ENCODE measurements at places on chromosomes 11 and 22.

DNA sequence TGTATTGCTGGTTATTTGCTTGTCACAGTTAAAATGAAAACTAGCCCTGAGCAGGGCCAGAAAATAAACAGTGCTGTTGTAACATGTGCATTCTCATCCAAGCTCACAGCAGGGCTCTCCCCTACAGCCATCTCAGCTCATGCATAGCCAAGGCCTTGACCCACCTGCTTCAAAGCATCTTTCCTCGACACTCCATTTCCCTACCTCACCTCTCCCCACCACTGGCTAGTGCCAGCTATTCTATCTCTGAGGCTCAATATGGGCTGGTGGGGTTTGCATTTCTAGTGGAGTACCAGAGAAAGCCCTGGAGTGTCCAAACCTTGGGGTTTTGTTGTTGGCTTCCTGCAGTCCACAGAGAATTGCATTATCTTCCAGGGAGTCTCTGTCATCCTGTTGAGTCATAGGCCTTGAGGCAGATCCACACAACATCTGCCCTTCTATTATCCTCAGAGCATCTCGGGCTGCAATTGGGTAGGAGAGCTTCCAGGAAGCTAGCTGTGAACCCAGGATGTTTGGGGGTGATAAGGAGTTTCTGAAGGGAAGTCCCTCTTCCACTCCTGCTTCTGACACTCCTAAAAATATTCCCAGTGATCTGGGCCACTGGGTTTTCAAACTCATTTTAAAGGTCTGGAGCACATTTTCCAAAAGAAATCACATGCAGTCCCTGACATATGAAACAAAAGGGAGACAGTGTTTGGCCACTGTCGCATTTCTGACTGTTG is 36.1 kb upstream of the AMOTL1 start:
- DNase-seq, result peak; percentile 54

DNA sequence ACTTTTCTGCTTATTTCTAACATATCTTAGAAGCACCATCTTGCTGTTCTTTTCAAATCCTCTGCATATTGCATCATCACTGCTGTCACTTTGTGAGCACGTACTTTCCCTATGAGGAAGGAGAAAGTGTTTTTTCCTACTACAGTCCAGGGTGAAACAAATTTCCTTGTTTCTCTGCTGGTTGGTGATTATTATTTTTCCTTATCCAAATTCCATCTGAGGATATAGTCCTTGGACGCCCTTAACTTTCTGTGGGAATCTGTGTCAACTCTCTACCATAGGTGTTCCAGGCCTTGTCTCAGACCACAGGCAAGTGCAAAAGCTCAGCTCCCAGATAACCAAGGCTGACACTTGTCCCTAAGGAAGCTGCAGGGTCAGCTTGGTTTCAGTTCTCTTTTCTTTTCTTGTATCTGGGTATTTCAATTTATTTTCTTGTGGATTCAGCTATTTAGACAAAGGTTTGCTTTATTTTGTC is 29.4 kb upstream of the LYVE1 start:
- no peak for DNase-seq

DNA sequence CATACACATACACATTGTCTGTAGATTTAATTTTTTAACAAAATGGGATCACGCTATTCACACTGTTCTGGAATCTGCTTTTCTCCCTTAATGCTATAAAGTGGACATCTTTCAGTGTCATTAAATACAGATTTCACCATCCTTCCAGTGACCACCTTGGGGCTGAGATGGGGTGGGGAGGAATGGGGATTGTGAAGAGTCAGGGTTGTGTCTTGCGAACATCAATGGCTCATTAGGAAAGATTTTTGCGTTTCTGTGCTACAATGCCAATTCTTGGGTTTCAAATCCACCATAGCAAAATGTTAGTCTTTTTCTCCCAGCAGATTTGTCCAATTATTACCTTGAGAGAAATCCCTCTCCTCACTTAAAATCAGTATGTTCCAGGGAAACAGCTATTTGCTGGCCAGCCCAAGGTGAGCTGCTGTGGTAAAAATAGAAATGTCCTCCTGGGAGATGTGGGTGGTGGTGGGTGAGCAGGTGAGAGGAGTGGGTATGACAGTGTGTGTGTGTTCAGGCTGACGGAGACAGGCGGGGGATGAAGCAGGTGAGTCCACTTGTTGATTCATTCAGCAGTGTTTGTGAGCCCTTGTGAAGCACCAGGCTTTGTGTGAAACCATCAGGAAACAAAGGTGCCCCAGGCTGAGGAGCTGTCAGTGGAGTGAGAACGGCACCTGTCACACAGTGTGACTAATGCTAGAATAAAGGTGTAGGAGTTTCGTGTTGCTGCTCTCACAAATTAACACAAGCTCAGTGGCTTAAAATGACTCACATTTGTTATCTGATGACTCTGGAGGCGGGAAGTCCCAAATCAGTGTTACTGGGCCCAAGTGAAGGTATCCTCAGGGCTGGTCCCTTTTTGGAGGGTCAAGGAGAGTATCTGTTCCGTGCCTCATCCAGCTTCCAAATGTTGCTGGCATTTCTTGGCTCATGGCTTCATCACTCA is 1.7 kb upstream of the CBX6 start:
- DNase-seq, result no peak

DNA sequence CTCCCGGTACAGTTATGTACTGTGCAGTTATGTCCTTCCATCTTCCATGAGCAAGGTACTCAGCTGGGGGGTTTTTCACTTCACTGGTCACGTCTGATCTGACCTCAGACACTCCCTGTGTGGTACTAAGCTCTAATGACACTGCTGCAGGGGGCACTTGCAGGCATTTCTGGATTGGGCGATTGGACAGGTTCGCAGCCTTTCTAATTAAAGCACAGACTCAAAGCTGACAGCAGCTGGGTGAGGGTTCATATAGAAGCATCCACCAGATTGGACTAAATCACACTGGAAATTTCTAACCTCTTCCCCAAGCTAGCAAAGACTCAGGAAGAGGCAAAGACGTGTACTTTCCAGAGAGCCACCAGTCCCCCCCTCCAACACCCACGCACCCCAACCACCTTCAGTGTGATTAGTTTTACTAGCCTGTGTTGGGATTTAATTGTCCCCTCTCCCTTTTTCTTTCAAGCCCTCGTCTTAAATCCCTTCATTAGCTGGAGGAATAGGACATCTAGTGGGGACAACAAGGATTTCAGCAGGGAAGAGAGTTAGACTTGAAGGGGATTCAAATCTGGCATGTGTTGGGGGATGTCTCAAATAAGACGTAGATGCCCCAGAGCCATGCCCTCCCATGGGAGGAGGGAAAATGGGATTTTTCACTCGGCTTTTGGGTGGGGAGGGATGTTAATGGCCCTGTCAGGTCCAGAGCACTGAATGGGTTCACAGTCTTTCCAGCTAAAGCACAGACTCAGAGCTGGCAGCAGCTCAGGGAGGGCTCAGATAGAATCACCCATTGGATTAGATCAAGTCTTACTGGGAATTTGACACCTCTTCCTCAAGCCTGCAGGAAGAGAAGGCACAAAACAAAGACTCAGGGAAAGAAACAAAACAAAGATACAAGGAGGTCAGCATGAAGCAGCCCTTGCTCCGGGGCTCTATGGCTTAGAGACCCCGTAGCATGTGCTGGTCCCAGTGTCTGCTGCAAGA is 10.9 kb downstream of the INS start:
- DNase-seq, result peak; percentile 66

GRCh38 chr22:45993143-45993692 is 16.3 kb upstream of the WNT7B start:
- no peak for DNase-seq

- DNase-seq, result peak; percentile 33
These were observed 48.0 kb upstream of the CLPB start for GRCh38 chr11:72482211-72482812.

GRCh38 chr11:17633987-17634775 is 85.2 kb upstream of the MYOD1 start:
- no peak for DNase-seq

- DNase-seq, result no peak
These were observed 43.9 kb downstream of the KIRREL3 start for GRCh38 chr11:126956635-126957034.

- no peak for DNase-seq
These were observed 27.9 kb upstream of the NAP1L4 start for GRCh38 chr11:3020011-3020410.

GRCh38 chr11:11207428-11207827 is 145.6 kb downstream of the CSNK2A3 start:
- DNase-seq, result no peak

DNA sequence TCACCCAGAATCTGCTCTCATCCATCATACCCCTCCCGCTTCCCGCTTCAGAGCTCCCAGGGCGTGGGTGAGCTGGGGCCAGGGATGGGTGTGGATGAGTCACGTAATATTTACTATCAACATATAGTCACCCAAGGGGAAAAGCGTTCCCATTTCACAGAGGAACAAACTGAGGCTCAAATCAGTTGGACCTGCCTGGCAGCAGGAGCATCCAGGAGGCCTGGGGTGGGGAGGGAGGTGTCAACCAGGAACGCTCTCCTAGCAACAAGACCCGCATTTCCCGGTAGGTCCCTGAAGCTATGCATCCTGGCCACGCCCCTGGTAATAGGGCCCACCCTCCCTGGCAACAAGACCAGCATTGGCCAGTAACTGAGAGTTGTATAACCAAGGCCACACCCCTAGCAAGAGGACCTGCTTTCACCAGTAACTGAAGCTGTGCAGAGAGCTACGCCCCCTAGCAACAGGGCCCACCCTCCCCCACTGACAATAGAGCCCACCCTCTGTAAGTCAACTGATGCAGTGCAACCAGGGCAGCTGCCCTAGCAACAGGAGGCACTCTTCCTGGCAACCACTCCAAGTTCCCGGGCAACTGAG is 32.7 kb upstream of the TXNRD2 start:
- no peak for DNase-seq

DNA sequence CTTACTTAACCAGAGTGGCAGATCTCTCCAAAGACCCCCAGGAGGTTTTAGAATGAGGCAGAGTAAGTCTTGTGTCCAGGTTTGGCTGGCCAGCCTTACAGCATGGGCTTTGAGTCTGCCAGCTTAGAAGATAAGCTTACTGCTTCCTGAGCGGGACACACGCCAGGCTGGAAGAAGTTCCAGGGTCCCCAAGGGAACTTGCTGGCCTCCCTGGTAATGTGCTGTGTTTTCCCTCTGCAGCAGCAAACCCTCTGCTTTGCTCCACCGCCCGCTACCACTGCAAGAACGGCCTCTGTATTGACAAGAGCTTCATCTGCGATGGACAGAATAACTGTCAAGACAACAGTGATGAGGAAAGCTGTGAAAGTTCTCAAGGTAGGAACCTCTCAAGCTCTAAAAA is 154.2 kb downstream of the LDLRAD3 start:
- no peak for DNase-seq

GRCh38 chr11:36818410-36818809 is 220.4 kb upstream of the RAG2 start:
- DNase-seq, result no peak
